ENCODE measurements at places on chromosomes 16 and 17. TPM values are rescaled to one million over a fixed set of nuclear protein-coding genes. Genes with fewer than 3 reads are reported as not detected.

DNA sequence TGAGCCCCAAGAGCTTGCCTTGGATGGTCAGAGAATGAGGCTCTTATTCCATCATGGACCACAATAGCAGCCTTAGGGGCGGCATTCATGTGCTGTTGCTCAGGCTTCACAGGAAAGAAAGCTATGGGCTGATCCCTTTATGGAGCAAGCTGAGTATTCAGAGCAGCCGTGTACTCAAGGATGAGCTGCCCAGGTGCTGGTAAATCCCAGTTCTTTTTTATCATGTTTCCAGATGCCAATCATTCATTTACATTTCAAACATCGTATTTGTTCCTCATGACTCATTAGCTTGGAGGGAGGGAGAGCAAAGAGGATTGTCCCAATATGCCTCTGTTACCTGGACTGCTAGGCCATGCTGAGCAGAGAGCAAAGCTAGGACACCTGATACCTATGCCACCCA lies 475.7 kb downstream of the SHISA9 start:
- ATAC-seq: no peak

DNA sequence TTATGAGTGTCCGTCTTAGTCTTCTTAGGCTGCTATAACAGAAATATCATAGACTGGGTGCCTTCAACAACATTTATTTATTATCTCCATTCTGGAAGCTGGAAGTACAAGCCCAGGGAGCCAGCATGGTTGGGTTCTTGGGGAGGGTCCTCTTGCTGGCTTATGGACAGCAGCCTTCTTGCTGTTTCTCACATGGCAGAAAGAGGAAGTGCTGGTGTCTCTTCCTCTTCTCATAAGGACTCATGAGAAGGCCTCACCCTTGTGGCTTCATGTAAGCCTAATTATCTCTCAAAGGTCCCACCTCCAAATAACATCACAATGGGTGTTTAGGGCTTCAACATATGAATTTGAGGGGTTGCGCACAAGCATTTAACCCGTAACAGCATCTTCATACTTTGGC lies 207.0 kb upstream of the COX10 start:
- ATAC-seq: no peak

GRCh38 chr16:86256995-86257394 lies 253.3 kb upstream of the FOXF1 start:
- no peak for ATAC-seq

Gene HS3ST2
- total RNA-seq: 0.12 TPM

Gene MYO15A
- total RNA-seq: 0.44 TPM
